CD4-positive, alpha-beta T cell treated with Interleukin-6 at 100 ng/mL for 8 hours (primary cell): ENCODE measurements at places on chromosomes 3 and 15.
A peak's percentile ranks its signal among the peaks of the same experiment; 100 is the strongest.

DNA sequence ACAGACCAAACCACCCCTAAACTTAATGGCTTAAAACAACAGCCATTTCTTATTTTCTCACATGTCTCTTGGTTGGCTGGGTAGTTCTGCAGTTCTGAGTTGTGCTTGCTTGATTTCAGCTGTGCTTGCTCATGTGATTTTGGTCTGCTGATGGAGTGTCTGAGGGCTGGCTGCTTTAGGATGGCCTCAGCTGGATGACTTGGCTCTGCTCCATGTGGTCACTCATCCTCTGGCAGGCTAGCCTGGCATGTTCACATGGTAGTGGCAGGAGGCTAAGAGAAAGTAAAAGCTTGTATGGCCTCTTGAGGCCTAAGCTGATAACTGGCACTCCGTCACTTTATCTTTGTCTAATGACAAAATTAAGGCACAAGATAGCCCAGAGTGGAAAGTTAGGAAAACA, 4.1 kb downstream of the SV2B start:
- no peak for DNase-seq

- DNase-seq: no peak
These were observed 50.7 kb downstream of the MAP6D1 start for GRCh38 chr3:183774631-183775030.

DNA sequence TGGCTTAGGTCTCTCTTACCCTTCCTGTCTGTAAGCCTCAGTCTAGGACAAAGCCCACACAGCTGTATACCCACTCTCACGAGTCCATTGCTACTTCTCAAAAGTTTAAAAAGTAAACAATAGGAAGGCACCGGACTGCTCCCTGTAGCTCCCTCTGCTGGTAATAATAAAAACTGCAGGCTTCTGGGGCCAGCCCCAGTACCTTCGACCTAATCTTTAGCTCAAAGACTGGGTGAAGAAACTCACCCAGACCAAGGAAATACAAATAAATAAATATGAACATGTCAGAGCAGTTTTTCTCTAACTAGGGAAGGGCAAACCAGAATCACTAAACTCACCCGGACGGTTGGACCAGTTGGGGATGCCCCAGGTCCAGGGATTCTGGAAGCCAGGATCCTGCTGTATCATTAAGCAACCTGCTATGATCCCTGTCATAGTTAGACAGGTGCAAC, 5.0 kb downstream of the FAM219B start:
- peak; percentile 68 for DNase-seq

- DNase-seq: no peak
These were observed 120.7 kb downstream of the ANP32A start for GRCh38 chr15:68699881-68700454.

DNA sequence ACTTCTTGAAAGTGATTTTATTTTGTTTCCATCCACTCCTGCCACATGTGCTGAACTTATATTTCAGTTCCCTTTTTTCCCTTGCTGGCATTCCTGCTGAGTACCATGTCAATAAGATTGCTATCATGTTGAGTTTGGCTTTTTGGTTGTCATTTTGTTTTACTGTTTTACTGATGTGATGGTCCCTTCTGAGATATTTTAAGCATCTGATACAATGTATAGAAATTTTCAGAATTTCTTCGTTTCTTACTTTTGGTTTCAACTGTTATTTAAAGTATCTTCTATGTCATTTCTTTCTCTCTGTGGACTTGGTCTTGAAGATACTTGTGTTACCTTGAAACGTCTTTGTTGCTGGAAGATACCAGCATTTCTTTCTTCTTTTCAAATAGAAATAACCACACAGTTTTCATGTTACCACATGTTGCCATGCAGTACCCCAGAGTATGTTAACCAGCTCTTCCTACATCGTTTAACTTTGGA, 14.1 kb downstream of the SIDT1 start:
- DNase-seq: no peak

DNA sequence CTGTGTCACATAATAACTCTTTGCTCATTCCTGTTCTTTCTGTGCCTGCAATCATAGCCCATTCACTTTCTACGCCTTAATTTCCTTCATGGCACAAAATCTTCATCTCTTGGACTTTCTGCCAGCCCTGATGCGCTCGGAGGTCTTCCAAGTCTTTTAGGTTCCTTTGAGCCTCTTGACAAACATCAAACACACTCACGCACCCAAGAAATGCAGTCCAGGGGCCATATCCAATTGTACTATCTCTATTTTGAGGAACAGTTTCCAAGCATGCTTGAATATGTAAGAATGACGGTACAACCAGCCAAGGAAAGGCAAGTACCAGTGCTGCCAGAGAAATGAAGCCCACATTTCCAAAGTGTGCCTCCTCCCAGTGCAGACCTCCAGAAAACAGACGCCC, 234.1 kb downstream of the MEX3B start:
- no peak for DNase-seq

GRCh38 chr15:37524601-37525000, 409.8 kb upstream of the TMCO5A start:
- no peak for DNase-seq

GRCh38 chr3:64505419-64505818, 182.4 kb downstream of the ADAMTS9 start:
- DNase-seq: no peak

GRCh38 chr3:52829482-52829881, 990 bp downstream of the ITIH4 start:
- DNase-seq: no peak

DNA sequence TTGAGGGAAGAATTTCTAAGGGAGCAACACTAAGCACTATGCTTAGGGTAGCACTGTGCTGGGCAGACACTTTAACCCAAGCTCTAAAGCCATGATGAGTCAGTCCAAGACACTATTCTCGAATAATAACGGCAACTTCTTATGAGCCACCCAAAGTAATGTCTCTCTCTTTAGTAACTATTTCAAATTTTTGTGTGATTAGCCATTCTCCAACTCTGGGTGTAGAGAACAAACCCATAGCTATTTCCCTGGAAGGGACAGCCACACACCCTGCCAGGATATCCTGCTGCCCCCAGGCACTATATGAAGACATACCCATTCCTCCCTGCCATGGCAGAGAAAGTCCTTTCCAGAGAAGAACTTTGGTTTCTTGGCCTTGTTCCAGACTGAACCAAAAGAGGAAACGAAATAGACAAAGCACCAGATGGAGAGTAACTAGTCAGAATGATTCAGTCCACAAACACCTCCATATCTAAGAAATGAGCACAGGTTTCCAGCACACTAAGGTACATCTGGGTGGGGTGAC, 384.9 kb upstream of the THBS1 start:
- no peak for DNase-seq

DNA sequence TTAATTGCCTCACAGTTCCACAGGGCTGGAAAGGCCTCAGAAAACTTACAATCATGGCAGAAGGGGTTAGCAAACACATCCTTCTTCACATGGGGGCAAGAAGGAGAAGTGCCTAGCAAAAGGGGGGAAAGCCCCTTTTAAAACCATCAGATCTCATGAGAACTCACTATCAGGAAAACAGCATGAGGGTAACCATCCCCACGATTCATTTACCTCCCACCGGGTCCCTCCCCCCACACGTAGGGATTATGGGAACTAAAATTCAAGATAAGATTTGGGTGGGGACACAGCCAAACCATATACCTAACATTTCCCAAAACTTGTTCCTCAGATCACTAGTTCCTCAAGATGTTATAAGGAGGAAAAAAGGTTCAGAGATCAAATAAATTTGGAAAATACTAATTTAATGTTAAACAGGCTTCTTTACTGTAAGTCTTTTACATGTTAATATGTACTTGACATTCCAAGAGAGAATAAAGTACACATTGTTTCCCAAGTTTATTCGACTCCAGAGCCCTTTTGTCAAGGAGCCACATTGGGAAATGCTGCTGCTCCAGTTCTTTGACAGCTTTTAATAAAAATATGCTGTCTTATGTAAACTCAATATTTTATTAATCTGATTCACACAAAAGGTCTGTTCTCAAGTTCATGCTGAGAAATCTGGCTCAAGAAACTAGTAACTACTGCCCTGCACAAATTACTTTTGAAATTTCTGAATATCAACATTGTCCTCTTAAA, 17.8 kb downstream of the HERC1 start:
- no peak for DNase-seq

- DNase-seq: peak; percentile 78
These were observed 12.9 kb downstream of the PCYT1A start for GRCh38 chr3:196274585-196274984.

- no peak for DNase-seq
These were observed 46.3 kb downstream of the GABRG3 start for GRCh38 chr15:27017168-27017809.

DNA sequence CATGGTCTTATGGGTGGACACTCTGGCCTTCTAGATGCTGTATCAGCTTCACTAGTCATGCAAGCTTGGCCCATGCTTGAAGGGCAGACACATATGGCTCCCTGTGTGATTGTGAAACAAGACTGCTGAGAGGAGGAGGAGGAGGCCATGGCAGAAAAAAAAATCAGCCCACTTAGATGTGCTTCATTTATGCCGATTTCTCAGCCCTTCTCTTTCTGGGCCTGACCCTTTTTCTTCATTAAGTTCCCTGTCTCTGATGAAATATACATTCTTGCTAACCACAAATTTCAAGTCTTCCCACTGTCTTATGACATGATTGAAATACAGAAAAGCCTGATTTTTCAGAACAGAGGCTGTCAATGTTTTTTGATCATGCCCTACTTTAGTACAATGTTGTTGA, 213.0 kb upstream of the FEZF2 start:
- no peak for DNase-seq

- peak; percentile 14 for DNase-seq
These were observed 32.6 kb upstream of the SPTBN5 start for GRCh38 chr15:41926185-41927056.

GRCh38 chr3:133943639-133944141, 48.0 kb upstream of the RAB6B start:
- no peak for DNase-seq

DNA sequence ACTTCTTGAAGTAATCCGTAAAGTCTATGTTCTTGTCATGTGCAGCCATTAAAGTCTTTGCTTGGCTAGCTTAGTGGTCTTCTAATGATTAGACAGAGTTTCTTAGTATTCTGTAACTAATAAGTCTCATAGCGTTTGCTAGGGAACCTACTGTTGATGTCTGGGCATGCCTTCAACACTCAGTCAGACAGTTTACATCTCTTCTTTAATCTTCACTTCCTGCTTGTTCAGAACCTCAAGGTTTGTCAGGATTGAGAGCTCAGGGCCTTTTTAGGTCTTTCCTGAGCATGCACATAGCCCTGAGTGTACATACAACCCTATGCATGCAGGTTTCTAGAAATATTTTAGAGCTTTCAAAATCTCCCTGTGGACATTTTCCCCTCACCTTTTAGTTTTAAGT, 426.3 kb downstream of the AGBL1 start:
- DNase-seq: no peak

GRCh38 chr15:50883903-50884302, 24.6 kb upstream of the AP4E1 start:
- peak; percentile 34 for DNase-seq

DNA sequence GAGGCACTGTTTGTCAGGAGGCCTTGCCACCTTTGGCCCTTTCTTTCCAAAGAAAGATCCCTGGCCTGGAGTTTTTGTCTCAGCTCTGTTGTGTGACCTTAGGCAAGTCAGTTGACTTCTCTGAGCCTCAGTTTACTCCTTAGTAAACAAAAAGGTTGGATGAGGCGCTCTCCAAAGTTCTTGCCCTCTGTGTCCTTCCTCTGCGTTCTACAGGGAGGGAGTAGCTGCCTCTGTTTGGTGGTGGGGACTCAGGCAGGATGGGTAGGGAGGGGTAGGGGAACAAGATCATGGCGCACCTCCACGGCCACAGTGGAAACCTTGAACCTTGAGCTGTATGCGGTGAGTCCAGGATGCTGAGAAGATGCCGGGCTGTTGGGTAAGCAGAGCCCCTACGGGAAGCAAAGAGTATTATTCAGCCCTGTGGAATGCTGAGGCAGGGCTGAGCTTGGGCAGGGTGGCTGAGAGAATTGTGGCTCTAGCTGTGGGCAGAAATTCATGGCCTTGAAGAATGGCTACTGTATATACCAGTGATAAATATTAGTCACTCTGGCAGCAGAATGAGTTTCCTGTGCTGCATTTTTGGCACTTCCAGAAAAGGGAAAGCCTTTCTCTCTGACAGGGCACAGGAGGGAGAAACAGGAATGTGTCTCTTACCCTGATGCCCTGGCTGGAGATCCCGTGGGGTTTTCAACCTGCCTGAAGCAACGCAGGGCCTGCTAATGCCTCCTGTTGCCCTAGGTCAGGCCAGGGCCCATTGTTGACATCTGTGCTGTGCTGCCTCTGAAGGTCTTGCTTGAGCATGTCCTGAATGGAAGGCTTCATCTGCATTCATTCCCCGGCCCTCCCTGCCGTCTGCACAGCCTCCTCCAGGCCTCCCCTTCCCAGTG, 39.9 kb downstream of the SMAD3 start:
- DNase-seq: no peak

DNA sequence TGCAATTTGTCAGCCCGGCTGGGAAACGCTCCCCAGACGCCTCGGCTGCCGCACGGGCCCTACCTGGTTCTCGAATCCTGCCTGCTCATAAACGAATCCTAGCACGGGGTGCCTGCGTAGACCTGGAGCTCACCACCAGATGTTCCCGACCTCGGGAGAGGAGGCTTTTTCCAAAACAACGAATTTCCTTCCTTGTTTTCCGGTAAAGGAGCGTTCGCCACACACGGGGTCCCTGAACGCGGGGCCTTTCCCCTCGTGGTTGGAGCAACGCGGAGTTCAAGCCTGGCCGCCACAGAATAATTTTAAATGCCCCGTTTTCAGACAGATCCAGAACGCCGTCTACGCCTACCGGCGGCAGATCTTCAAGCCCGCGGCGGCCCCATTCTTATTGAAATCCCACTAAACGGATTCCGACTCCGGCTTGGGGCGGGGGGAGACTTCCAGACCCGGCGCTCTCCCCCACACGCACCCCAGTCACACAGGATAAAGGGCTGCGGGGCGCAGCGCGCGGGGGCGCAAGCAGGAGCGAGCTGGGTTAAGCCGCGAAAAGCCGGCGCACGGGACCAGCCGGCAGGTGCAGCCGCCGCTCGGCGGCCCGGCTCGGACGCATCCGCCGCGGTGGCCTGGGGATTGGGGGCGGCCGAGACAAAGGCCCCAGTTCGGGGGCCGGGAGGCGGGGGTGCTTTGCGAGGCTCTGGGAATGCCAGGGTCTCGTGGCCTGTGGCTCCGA, 895 bp downstream of the GATA2 start:
- DNase-seq: no peak

- DNase-seq: no peak
These were observed 1.0 kb upstream of the LRCH3 start for GRCh38 chr3:197790033-197790432.

DNA sequence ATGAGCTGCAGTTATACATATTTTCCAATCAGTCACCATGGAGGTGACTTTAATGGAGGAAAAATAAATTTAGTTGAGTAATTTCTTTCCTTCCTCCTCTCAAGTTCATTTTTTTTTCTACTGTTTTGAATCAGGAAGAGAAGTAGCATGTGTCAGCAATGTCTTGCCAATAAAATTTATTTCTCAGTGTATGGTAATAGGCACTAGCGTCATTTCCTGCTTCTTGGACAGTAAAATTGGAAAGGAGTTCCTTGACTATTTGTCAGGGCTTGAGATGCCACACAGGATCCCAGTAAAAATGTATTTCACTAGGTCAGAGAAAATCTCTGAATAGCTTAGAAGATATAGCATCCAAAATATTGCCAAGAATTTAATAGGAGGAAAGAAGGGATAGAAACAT, 605.9 kb downstream of the ROBO1 start:
- DNase-seq: no peak
